ENCODE measurements at places on chromosomes 3 and 15.
A peak's percentile ranks its signal among the peaks of the same experiment; 100 is the strongest.

DNA sequence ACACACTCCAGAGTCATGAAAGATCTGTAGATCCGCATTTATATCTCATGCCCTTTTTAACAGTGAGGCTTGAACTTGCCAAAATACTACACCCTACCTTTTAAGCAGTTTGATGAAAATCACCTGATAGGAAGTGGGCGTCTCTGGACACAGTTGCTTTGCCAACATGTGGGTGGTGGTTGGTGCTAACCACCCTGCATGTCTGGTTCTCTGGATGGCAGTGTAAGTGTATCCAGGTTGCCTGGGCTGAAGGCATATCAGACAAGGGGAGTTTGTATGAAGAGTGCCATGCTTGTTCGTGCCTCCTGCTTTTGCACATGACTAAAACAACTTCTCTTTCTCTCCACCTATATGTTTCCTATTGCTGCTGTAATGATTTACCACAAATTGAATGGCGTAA, 159.6 kb downstream of the GHSR start:
- no peak for DNase-seq

GRCh38 chr3:43073116-43073835, 32.6 kb downstream of the POMGNT2 start:
- DNase-seq = no peak

DNA sequence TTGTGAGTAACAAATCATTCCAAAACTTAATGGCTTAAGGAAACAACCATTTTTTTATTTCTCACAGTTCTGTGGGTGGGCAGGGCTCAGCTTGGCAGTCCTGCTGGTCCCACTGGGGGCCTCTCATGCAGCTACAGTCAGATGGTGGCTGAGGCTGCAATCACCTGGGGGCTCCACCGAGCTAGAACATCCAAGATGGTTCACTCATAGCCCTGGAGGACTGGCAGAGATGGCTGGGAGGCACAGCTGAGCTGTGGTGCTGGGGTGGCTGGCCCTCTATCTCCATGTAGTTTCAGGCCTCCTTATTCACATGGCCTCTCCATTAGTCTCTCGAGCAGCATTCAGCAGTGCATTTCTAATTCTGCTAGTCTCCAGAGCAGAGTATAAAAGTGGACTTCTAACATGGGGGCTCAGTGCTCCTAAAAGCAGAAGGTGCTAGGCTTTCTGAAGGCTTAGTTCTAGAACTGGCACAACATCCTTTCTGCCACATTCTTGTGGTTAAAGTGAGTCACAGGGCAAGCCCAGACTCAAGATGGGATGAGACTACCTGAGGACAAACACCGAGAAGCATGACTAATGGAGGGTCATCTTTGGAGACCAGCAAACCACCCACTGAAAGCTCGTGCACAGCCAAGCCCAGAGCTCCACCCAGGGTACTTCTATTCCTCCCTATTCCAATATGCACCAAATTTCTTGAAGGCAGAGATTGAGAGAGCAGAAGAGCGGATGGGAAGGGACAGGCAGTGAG, 6.3 kb downstream of the CAV3 start:
- no peak for DNase-seq

- peak; percentile 37 for DNase-seq
Measured at GRCh38 chr3:165837058-165837525, at the start of gene BCHE. Gene BCHE (minus strand): TSS chr3:165837423. CDS start chr3:165831033, 6,390 bp downstream.

GRCh38 chr3:172189213-172189612, 149.8 kb downstream of the FNDC3B start:
- no peak for DNase-seq
